Fibroblast of skin of right biceps (primary cell): ENCODE measurements at places on chromosomes 2 and 18.

DNA sequence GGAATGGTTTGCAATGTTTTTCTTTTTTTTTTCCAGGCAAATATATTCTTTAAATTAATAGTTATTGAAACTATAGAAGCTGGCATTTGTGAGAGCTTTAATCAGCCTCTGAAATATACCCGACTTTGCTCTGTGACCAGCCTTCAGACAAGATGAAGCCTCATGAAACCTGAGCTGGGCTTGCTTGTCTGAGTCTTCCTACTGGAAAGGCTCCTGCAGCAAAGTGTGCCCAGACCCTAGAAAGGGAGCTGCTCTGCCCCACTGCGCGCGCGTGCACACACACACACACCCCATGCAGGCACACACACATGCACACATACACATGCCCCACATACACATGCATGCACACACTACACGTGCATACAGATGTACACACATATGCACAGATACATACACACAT lies 203.3 kb upstream of the NT5C1B start:
- DNase-seq = no peak

DNA sequence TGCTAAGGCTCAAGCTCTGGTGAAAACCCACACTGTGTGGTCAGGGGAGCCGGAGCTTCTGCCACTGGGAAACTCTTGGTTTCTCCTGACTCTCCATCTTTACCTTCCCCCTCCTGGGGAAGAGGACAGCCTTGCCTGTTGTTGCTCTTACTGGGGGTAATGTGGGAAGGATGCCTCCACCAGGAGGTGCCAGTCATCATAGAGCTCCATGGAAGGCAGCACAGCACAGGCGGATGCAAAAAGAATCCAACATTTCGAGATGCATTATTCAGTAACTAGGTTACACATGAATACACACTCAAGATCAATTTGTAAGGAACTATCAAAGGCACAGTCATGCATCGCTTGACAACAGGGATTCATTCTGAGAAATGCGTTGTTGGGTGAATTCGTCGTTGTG lies 322.6 kb downstream of the AFF3 start:
- DNase-seq = no peak

DNA sequence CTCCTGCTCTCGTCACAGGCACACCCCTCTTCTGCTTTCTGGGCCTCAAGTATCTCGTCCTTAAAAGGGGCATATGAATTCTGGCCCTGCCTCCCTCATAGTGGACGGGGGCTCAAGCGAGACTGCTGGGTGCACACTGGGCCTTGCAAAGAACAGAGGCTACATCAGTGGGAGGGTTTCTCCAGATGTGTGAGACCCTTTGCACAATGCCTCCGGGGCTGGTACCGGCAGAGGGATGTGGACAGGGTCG lies 25.0 kb downstream of the CRACDL start:
- DNase-seq = no peak

DNA sequence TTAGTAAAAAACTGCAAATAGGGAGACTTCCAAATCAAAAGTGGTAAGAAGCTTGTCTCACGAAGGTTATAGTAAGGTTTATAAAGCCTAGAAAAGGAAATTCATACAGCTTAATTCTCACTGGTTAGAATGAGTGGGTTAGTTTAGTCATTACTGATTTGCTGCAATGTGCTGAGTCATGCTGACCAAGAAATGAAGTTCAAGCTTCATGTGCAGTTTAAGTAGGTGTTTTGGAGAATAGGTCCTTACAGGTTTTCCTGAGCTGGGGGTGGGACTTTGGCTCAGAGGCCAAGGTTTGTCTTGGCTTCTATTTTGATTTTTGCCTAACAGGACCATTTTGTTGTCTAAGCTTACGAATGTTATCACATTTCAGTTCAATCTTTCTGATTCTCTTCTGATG lies 15.1 kb downstream of the CLIP4 start:
- DNase-seq = peak; percentile 86

GRCh38 chr18:12278741-12279682 lies 24.9 kb downstream of the CIDEA start:
- DNase-seq = peak; percentile 98

GRCh38 chr18:49901862-49902340 lies 88.6 kb upstream of the ACAA2 start:
- DNase-seq = no peak

- DNase-seq = no peak
These were observed 12.0 kb upstream of the SRBD1 start for GRCh38 chr2:45623098-45623497.

GRCh38 chr2:228771774-228772173 lies 499.3 kb downstream of the PID1 start:
- DNase-seq = no peak

GRCh38 chr2:239952665-239953417 lies 72.3 kb downstream of the NDUFA10 start:
- no peak for DNase-seq

- peak; percentile 75 for DNase-seq
These were observed 563.1 kb upstream of the PIK3C3 start for GRCh38 chr18:41391616-41392595.

DNA sequence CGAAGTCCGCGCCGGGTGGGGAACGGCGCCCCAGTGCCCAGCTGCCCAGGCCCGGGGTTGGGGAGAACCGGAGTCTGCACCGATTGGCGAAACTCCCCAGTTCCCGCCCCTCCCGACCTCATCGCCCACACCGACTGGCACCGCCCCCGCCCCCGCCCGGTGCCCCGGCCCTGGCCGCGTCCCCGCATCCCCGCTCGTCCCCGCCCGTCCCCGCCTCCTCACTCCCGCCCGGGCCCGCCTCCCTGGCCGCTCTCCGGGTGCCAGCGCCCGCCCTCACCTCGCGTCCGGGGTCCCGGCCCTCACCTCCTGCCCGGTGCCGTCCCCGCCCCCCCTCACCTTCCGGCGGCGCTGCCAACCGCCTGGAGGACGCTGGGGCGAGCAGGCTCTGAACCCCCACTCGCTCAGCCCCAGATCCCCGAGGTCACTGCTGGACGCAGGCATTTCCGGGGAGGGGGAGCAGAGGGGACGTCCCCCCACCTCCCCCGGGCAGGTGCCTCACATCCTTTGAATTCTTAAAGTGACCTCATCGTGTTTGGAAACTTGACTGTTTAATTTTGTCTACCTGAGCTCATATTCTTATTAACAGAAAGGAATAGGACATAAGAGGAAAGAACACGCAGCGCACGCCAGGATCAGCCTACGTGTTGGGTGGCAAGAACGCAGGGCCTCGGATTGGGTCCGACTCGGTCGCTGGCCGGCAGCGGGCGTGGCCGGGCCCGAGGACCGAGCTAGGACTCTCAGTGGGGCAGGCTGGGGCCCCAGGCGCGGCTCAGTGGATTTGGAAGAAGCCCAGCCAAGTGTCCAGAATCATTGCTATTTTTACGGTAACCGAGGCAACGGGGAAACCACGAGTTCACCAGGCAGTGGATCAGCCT lies at the start of gene FAM110C:
TSS of gene FAM110C (minus strand) at position 35 of the 875 bp plus-strand sequence. CDS start 120 bp downstream, outside the sequence.
- DNase-seq = peak; percentile 0

DNA sequence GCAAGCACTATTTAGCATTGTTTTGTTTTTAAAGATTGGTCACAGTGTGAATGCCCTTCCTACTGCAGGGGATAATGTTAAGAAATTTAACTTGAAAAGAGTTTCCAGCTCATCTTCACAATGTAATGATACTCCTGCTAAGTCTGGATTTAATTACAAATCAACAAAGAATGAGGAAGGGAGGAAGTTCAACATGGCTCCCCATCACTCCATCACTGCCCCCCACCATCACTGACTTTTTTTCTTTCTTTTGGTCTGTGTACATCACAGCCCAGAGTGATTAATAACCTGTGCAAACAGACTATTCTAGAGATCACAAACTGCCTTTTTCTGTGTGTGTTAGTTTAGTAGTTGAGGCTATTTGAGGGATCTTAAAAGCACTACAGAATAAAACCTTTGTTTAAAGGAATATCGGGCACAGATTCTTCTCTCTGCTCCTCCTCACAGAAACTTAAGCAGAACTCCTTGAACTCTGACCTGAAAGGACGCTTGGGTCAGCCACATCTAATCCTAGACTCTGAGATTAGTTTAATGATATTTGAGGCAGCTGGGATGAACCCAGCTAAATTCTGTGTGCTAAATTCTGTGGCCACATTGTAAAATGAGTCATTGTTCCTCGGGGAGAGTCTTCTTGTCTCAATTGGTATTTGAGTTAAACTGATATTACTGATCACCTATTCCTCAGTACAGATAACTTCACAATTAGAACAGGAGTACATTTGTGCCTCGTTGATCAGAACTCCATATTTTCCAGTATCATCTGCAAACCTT lies 47.8 kb downstream of the SATB2 start:
- peak; percentile 65 for DNase-seq

DNA sequence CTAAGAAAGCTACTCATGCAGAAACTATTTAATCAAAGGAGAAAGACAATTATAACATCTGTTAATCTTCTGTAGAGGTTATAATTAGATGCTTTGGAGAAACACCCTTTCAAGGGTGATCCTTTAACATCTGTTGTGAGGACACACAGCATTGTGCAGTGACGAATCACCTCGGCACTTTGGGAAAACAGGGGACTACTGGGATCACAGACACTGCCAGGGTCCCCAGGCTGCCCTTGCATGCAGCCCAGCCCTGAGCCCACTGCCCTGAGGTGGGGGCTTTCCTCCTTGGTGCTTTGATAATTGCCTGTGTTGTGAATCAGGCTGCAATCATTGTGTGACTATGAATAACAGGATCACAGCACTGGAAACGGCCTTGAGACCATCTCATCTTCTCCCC lies 10.6 kb downstream of the NCKAP5 start:
- DNase-seq = no peak

DNA sequence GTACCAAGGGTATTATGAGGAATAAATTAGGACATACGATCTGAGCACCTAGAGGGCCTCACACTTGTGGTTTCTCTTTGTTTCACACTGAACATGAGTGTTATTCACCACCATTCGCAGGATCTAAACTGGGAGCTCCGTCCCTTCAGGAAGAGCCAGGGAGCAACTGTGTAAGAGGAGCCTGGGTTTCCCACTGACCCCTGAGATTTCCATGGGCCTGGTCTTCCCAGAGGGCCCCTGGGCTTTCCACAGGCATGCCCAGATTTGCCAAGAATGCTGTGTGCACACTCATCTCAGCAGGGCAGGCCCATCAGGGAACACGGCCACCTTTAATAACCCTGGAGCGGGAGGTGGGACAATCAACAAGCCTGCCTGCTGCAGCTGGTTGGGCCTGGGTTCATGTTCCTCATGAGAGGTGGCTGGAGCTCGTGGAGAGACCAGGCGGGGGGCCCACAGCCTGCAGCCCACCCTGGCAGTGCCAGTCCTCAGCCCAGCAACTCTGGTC lies 416.8 kb upstream of the MYT1L start:
- no peak for DNase-seq

- peak; percentile 74 for DNase-seq
These were observed 41.7 kb upstream of the SLC3A1 start for GRCh38 chr2:44233450-44234128.

GRCh38 chr2:26017464-26018183 lies 16.3 kb upstream of the RAB10 start:
- DNase-seq = no peak

GRCh38 chr18:26617151-26617554 lies 68.8 kb upstream of the KCTD1 start:
- DNase-seq = peak; percentile 94

GRCh38 chr2:15311201-15311907 lies 249.8 kb downstream of the NBAS start:
- DNase-seq = no peak

GRCh38 chr2:98012561-98012991 lies 16.8 kb upstream of the TMEM131 start:
- DNase-seq = no peak

DNA sequence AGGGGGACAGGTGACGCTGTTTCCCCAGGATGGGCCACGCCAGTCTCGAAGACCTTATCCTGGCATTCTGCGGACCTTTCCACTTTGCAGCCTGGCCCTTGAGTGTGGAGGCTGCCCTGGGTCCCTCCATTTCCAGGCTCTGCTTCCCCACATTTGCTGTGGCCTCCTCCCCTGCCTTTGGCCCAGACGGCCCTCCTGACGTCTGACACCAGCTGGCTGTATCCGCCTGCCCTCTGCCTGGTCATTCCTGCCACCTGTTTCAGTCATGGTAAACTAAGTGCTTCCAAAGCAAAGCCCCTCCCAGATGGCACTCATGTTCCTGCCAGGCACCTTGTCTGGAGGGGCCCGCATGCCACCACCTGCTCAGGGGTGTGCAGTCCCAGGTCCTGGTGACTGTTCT lies 95.1 kb downstream of the ASB1 start:
- no peak for DNase-seq

DNA sequence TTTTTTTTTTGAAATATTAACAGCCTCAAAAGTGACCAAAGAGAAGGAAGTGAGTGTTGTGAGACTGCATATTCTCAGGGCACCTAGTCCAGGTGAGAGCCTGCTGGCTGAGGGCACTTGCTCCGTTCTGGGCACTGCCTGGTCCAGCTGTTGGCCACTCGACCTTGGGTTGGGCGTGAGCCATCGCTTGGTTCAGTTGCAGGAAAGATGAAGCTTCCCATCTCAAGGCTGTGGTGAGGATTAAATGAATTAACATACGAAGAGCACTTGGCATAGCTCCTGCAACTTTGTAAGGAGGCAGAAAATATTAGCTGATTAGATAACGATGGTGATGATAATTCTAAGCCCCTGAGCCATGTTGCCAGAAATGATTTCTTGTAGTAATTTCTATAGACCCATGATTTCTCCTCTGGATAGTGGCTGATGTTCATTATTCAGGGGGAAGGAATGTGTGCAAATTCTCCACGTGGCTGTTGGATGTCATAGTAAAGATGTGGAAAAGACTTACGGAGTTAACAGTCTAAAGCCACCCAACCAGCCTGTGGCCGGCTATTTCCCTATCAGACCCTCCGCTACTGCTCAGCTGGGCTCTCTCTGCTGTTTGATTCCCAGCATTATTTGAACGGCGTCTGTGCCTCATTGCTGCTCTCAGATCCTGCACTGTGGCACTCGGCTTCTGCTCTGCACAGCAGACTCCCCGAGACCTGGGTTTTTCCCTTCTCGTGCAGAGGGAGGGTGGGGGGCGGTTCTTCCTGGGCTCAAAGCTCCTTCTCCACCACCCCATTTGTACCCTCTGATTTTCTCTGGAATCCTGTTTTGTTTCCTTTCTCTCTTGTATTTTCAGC lies 221.1 kb downstream of the GALR1 start:
- peak; percentile 23 for DNase-seq

DNA sequence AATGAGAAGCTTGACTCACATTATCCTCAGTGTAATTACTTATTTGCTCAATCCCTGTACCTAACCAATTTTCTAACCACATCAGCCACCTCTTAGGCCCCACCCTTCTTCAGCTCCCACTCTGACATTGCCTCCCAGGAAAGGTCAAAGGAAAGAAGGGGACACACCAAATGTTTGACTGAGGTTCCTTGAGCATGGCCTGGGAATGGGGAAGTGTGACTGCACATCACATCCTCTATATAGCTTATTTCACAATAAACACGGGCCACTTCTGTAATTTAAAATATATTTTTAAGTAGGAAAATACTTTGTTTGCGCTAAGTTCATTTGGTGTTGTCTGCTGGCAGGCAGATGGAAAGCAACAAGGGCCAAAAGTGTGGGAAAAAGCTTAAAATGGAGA lies 3.0 kb upstream of the FIGLA start:
- DNase-seq = no peak

GRCh38 chr2:140604096-140604495 lies 1526.7 kb downstream of the LRP1B start:
- peak; percentile 29 for DNase-seq
